ENCODE measurements at places on chromosomes 2 and 18.

- DNase-seq = no peak
Measured at GRCh38 chr2:127373362-127374083, 14.3 kb downstream of the MAP3K2 start.

DNA sequence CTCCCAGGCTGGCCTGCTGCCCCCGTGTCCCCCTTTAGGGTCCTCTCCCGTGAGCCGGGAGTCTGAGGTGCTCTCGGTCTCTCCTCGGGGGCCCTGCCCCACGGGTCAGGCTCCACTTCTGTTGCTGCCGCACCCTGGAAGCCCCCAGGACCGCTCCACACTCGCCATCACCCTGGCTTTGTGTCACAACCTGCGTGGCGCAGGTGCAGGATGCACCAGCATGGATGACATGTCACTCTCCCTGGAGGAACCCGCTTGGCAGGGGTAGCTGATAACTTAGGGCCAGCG, 10.8 kb upstream of the ARHGEF4 start:
- no peak for DNase-seq

- DNase-seq = no peak
Measured at GRCh38 chr18:5894611-5895298, 567 bp downstream of the TMEM200C start.

DNA sequence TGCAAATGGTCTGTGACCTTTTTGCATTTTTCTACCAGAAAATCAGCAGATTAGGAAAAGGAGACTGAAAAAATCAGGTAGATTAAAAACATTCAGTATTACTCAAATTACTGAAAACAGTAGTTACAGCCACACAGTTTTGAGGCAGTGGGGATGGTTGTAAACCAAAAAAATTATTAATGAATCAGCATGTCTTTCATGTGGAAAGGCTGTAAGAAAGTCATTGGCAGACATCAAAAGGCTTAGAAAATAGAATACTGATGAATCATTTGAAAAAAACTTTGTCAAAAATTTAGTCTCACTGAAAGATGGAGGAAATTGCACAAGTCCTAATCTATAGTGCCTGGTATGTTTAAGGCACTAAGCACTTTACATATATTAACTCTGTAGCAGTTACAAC, 133.9 kb upstream of the GCFC2 start:
- no peak for DNase-seq

GRCh38 chr18:7817575-7818230, 250.6 kb downstream of the PTPRM start:
- no peak for DNase-seq

DNA sequence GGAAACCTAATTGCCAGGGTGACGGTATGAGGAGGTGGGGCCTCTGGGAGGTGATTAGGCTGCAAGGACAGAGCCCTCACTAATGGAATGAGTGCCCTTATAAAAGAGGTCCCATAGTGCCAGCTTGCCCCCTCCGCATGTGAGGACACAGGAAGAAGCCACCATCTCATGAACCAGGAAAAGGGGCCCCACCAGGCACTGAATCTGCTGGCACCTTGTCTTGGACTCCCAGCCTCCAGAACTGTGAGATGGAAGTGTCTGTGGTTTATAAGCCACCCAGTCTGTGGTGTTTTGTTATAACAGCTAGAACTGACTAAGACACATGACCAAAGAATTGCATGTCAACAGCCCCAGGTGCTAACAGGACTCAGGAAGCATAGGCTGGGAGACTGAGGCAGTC, 214.3 kb downstream of the MGAT5 start:
- no peak for DNase-seq

GRCh38 chr2:626491-627339, 50.5 kb downstream of the TMEM18 start:
- no peak for DNase-seq

GRCh38 chr18:74148543-74149070, 284 bp downstream of the TIMM21 start:
- no peak for DNase-seq

DNA sequence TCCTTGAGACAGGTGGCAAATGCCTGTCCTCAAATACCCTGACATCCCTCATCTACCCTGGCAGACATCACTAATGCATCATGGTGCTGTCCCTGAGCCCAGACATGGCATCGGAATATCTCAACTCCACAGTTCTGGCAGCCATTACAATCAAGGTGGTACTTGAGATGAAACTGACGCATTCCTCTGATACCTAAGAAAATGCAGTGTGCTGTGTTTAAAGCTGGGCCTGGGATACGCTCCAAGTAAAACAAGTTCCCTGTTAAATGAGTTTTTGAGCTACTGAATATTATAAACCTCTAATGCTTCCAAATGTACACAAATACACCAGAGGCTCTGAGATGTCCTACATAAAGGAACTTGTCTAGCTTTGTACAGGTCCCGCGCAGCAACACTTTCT, 29.8 kb downstream of the POLR1A start:
- no peak for DNase-seq

- DNase-seq = no peak
Measured at GRCh38 chr2:26001743-26002351, 19.6 kb upstream of the KIF3C start.

- no peak for DNase-seq
Measured at GRCh38 chr2:151033271-151034248, 228.1 kb downstream of the RBM43 start.

GRCh38 chr2:206984206-206984605, 44.9 kb downstream of the CPO start:
- DNase-seq = no peak

DNA sequence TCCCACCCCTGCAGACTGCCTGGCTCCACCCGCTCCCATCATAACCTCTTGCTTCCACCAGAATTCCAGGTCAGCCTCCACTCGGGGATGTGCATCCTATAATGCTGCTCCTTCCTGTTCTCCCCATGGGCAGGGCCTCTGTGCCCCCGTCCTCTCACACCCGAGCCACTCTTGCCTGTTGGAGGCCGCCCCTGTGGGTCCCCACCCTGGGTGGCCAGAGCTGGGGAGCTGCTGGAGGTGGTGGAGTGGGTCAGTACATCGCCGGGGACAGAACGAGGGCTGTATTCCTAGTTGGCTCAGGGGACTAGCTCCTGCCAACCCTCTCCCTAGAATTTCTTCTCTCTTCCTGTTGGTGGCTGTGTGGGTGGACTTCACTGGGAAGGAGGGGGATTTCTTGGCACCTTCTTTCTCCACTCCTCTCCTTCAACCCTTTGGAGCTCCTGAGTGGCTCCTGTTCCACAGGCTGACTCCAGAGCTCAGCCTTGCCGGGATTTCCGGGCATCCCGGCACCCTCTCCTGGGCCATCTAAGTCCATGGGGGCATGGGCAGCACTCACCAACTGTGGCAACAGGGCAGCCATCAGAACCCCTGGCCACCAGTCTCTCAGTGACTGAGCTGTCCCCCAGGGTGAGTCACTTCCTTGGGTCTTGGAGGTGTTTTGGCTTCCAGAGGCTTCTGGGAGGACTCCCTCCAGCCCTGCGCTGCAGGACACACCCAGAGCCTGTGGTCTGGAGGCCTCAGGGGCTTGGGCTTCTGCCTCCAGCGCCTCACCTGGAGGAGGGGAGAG, 88.2 kb upstream of the MCFD2 start:
- no peak for DNase-seq

DNA sequence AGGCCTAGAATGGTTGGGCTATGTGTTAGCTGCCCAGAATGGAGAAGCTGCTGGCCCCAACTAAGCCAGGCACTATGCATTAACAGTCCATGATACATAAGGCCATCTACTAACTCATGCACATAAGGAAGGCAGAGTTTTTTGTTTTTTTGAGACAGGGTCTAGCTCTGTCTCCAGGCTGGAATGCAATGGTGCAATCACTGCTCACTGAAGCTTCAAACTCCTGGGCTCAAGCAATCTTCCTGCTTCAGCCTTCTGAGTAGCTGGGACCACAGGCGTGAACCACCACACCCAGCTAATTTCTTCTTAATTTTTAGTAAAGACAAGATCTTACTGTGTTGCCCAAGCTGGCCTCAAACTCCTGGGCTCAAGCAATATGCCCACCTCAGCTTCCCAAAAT, 37.6 kb downstream of the GPR45 start:
- no peak for DNase-seq

DNA sequence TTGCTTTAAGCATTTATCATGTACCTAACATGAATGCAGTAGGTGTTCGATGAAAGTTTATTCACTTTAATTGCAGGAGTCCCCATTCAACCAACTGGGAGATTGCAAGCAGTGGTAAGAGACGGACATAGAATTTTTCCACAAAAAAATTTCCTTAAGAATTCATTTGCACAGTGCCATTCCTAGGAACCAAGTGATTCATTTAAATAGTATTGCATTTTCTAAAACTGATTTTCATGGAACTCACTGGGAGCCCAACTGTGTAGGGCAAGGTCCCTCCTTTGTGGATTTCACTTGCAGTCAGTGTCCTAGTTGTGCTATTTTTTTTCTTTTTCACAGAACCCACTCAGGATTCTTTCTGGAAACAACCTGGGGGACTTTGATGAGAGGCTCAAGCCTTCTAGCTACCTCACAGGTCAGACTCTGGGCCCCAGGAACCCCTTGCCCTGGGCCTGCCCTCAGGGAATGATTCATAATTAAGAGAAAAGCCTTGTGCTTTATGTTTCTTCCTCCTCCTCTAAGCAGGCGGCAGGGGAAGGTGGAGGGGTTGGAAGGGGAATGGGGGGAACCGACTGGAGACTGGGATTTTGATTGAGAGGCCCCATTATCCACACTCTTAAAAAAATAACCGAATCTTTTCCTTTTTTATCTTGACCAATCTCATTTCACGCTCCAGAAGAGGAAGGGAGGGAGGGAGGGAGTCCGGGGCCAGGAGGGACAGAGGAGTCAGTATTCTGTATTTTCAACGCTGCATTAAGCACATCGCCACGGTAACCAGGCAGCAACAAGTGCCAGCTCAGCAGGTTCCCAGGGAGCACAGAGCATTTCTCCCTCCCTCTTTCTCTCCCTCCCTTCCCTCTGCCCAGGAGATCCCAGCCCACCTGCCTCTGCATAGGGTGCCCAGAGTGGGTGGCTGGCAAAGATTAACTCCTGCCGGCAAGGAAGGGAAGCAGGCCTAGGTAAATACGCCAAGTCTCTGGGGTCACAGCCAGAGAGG, 51.8 kb downstream of the PSD4 start:
- no peak for DNase-seq

Data from activated CD4-positive, alpha-beta T cell treated with anti-CD3 and anti-CD28 coated beads for 24 hours (primary cell).